Progenitor cell of endocrine pancreas (in vitro differentiated cells): ENCODE measurements at places on chromosomes 2 and 18.
A peak's percentile ranks its signal among the peaks of the same experiment; 100 is the strongest.

- DNase-seq: no peak
Observed at GRCh38 chr2:216318521-216318874, 53.8 kb downstream of the MARCHF4 start.

- no peak for DNase-seq
Observed at GRCh38 chr2:22756276-22757043, 628.5 kb upstream of the KLHL29 start.

- no peak for DNase-seq
Observed at GRCh38 chr2:200340508-200341224, 34.2 kb downstream of the SPATS2L start.

GRCh38 chr18:23643815-23644490, 18.8 kb downstream of the ANKRD29 start:
- no peak for DNase-seq

DNA sequence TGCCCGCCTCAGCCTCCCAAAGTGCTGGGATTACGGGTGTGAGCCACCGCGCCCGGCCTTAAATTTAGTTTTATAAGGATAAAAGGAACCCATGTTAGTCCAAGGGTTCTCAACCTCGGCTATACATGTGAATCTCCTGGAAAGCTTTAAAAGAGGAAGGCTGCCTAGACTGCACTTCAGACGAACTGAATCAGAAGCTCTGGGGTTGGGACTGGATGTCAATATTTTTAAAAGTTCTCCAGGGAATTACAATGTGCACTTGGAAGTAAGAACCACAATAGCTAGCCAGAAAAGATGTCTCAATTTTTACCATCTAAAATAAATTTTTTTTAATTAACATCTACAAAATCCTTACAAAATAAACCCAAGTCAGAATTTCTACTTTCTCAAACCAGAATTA, 10.1 kb downstream of the LMAN2L start:
- no peak for DNase-seq

DNA sequence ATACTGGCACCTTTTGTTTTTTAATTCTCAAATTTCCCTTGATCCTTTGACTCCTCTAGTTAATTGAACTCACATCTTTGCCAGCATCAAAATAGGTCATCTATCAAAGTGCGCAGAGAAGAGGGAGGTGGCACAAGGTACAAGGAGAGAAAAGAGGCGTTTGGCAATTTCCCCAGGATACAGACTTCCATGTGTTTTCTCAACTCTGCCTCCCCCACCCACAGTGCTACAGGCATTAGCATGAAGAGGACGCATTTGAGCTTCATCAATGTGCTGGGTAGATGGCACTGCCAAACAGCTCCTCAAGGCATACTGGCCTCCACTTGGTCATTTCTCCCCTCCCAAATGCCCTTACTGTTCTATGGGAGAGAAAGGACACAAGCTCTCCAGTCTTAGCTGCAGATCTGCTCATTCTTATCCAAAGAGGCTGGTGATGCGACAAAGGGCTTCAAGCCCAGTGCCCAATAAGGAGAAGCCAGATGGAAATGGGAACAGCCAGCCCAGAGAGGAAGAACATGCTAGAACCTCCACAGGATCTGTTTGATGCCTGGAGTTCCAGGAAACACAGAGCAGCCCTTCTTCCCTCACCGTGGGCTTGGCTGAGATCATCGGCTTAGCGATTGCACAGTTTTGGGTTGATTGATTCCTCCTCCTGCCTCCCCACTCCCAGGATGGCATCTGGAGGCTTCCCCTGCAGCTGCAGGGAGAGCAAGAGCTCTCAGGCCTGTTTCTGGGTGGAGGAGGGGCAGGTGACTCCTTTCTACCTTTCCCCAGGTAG, 144.7 kb upstream of the SMAD2 start:
- DNase-seq: no peak

DNA sequence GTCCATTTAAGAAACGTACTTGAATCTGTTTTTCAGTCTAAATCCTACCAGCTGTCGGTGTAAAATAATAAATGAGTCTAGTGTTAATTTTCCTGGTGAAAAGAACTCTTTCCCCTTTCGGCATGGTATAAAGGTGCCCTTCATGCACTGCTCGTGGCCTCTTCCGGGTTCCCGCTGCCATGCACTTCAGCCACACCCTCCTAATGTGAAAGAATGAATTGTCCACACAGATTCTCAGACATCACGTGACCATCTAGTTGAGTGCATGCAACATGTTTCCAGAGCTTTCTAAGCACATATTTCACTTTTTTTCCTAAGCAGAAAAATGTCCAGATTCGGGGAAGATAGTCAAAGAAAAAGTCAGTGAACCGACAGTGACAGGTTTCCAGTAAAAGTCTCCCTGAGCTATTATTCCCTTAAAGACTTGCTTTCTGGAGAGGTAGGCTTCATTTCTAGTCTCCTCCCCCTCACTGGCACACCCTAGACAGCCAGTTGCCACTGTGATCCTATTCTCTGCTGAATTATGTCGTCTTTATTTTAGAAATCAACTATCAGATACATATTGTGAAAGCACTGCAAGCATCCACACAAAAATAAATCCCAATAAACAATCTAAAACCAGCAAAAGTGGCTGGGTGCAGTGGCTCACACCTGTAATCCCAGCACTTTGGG, 65.9 kb upstream of the RPL31 start:
- DNase-seq: no peak

GRCh38 chr2:3130444-3130843, 247.2 kb downstream of the EIPR1 start:
- DNase-seq: no peak

DNA sequence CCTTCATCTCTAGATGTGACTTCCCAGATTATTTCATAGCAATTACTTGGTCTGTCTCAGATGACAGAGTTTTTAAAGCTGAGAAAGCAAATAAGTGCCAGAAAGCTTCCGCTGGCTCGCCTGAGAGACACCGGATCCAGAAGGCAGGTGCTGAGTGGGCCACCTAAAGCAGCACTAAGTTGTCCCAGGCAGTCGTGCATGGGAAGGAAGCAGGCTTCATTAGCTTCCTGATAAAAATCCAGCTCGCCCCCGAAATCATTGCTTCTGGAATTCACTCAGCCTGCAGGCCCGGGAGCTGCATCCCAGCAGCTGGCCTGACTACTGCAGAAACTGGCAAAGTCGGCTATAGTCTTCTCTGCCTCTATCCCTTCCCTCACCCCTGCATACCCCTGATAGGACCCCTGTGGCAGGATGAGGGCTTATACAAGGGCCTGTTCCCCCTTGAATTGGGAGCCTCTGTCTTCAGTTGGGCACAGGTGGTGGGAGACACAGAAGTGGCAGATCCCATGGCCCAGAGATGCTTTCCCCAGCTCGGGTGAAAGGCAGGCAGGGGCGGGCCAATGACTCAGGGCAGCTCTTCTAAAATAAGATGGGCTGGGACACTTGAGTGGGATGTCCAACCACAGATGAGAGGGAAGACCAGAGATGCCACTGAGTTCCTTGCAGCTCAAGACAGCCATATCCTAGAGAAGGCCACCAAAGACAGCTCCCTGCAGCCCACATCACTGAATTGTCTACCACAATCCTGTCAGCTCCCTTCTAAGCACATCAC, 262.4 kb upstream of the PKDCC start:
- no peak for DNase-seq

DNA sequence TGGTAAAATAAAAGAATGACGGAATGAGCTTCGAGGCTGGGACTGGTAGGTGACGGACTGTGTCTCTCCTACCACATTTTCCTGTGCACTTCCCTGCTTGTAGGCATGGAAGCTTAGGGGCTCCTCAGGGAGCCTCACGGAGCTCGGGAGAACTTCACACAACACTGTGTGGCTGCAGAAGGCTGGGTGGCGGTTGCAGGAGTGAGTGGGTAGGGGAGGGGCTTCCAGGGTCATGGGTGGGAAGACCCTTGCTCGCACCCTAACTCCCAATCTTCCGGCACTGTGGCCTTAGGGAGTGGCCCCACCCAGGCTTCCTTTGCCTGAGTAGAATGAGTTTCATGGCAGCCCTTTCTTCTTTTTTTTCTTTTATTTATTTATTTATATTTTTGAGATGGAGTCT, 128.6 kb downstream of the INHBB start:
- no peak for DNase-seq

DNA sequence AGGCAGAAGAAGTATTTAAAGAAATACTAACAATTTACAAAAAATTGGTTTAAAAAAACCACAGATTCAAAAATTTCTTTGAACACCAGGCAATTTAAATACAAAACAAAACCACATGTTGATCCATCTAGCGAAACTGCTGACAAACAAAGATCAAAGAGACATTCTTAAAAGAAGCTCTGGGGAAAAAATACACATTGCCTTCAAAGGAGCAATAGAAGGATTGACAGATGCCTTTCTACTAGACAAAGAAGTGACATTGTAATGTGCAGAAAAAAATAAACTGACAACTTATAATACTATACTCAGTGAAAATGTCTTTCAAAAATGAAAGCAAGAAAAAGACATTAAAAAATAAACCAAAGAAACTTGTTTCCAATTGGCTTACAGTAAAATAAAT, 12.6 kb upstream of the EIF2AK3 start:
- DNase-seq: no peak

DNA sequence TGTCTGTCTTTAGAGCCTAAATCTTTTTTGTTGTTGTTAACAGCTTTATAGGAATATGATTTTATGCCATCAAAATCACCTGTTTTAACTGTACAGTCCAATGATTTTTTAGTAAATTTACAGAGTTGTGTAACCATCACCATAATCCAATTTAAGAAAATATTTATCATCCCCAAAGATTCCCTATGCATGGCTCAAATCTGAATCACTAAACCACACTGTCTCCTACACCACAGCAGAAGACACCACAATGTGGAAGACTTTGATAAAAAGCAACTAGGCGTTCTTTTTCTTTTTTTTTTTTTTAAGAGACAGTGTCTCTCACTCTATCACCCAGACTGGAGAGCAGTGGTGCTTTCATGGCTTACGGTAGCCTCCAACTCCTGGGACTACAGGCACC, 99.6 kb downstream of the TXNL1 start:
- DNase-seq: no peak

GRCh38 chr18:50194631-50195532, at the start of gene MYO5B:
TSS of gene MYO5B (minus strand) at chr18:50195147. CDS start at chr18:50194793, 354 bp downstream.
- DNase-seq: peak; percentile 79

DNA sequence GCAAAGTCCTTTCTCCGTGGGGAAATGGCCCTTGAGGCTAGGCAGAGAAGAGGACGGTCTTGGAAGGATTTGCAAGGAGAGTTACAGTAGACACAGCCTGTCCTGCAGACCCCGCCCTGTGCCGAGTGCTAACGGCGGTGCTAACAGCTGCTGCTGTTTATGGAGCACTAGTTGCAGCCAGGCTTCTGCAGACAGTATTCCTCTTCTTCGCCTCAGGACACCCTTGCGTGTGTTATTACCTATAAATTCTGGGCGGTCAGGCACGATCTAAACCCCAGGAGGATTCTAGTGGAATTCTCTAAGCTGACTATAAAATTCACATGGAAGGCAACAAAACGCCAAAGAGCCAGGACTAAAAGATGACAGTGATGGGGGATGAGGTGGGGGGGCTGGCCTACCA, 139.8 kb downstream of the GLI2 start:
- no peak for DNase-seq

DNA sequence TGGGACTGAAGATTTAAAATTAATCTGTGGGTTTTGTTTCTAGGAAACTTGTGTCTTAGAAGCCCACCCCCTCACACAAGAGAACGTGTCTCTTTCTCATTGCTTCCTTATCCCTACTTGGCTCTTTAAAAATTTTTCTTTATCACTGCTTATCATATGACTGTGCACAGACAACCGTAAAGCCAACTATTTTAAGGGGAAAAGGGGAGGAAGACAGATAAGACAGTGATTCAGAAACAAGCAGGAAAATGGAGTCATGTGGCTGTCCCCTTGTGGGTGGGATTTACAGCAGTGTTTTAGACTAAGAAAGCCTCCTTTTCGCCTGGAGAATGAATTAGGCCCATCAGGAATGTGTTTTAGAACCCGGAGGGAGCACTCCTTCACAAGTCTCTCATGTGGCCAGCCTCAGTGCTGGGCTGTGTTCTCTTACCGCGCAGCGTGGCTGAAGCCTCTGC, 17.6 kb downstream of the PRKCE start:
- no peak for DNase-seq

DNA sequence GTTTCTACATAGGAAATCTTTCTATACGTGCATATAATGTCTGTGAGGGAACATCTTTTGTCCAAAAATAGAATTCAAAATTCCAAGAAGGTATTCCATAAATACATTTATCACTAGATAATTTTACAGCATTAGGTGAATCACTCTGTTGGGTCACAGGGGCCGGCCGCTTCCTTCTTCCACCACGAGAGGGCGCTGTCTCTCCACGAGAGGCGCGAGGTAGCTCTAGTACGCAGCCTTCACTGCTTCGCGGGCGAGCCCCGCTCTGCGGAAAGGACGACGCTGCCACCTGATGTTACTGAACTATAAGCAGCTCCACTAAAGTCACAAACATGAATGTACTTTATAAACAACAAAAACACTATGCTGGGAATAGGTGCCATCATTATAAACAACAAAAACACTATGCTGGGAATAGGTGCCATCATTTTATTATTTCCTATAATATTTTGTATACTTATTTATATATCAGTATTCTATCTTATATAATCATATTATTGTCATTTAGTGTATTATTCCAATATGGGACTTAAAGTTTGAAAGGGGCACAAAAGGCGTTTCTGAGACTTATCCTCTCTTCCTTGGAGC, 69.4 kb upstream of the REV1 start:
- peak; percentile 88 for DNase-seq

GRCh38 chr2:44668336-44668735, 273.2 kb upstream of the SIX3 start:
- no peak for DNase-seq

DNA sequence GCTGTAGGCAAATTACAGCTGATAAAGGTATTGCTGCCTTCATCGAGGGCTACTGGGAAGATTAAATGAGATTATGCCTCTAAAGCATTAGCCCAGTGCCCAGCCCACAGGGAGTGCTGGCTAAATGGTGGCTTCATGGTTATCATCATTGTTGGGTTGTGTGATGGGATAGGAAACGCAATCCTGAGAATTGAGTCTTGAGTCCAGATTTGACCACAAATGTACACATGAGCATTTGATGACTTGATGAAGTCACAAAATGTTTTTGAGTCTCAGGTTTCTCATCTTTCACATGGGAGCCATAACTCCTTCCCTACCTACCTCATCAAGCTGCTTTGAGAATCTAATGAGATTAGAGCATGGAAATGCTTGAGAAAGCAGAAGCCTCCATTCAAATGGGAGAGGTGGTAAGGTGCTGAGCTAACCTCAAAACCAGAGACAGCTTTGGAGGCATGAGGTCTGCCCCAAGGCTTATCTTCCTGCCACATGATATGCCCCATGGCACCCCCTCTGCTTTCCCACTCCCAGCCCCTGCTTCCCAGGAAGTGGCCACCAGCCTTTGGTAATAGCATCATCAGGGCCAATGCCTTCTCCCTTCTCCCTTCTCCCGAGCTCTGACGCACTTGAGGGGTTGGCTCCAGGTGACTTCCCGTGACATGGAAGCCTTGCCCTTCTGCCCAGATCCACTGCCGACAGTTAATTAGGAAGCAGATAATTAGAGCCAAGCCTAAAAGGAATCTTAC, 149.4 kb upstream of the EPAS1 start:
- DNase-seq: no peak

- DNase-seq: no peak
Observed at GRCh38 chr18:991441-991840, 86.8 kb downstream of the ADCYAP1 start.

- DNase-seq: no peak
Observed at GRCh38 chr2:232228332-232228731, 150.2 kb upstream of the ALPP start.

- no peak for DNase-seq
Observed at GRCh38 chr2:20448977-20449306, 2.1 kb downstream of the RHOB start.
